ENCODE measurements at places on chromosomes 7 and 10.

DNA sequence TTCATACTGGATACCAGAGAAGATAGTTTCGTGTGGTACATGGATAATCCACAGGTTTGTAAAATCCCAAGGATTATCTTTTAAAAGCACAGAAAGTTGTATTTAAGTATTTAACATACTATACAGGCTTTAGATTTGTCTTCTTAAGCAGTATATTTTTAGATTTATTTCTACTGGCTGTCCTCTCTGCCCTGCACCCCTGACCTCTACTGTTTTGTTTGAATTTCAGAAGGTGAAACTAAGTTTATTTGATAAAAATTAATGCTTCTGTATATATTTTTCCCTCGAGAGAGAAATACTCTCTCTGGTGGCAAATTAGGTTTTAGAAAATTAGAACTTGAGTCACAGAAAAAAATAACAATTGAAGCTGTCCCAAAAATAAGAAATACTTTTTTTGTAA, 18.8 kb downstream of the PLEKHA1 start:
- no peak for DNase-seq

GRCh38 chr10:43421519-43421918, 12.5 kb upstream of the HNRNPF start:
- no peak for DNase-seq

DNA sequence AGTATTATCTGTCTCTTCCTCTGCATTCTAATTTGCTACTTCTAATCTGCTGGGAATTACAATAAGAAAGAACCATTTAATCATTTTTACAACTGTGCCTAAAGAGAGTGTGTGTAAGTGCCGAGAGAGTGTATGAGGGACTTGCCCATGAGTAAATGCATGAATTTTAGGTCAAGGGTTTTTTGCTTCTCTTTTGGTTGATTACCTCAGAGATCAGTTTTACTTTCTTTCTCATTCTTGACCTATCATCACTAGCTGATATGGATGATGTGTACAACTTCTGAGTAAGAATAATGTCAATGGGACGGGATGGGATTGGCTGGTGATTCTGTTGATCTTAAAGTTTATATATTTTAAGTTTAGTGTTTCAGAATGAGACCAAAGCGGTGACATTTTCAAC, 47.8 kb downstream of the IKZF1 start:
- DNase-seq, result peak; percentile 67

DNA sequence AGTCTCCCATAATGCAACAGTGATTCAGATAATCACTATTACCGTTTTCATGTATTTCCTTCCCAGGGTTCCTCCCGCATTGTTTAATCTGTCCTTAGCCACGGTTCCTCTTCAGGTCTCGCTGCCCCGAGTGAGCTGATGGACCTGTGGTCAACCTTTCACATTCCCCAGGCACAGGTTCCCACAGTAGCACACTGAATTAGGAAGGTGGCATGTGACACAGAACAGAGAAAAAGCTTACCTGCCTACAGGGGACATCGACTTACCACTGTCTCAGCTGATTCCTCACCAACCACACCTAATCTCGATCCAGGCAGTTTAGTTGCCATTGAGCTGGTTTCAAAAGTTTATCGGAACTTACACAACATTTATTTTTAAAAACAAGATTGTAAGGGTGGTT, 72.2 kb downstream of the MTURN start:
- no peak for DNase-seq

GRCh38 chr7:111011520-111011919, 79.4 kb upstream of the LRRN3 start:
- no peak for DNase-seq

- DNase-seq, result no peak
Observed at GRCh38 chr10:87646935-87647334, 12.7 kb upstream of the PAPSS2 start.

GRCh38 chr7:139523199-139523941, at the start of gene CLEC2L:
CLEC2L (plus strand) TSS chr7:139523685; CDS start chr7:139523928, 243 bp downstream.
- no peak for DNase-seq

GRCh38 chr10:91573320-91573719, 59.6 kb downstream of the PPP1R3C start:
- no peak for DNase-seq

GRCh38 chr7:120774481-120774880, 83.5 kb downstream of the TSPAN12 start:
- DNase-seq, result no peak

- no peak for DNase-seq
Observed at GRCh38 chr7:12637819-12638592, 49.4 kb upstream of the ARL4A start.

- no peak for DNase-seq
Observed at GRCh38 chr10:24341371-24341770, 132.4 kb downstream of the KIAA1217 start.

DNA sequence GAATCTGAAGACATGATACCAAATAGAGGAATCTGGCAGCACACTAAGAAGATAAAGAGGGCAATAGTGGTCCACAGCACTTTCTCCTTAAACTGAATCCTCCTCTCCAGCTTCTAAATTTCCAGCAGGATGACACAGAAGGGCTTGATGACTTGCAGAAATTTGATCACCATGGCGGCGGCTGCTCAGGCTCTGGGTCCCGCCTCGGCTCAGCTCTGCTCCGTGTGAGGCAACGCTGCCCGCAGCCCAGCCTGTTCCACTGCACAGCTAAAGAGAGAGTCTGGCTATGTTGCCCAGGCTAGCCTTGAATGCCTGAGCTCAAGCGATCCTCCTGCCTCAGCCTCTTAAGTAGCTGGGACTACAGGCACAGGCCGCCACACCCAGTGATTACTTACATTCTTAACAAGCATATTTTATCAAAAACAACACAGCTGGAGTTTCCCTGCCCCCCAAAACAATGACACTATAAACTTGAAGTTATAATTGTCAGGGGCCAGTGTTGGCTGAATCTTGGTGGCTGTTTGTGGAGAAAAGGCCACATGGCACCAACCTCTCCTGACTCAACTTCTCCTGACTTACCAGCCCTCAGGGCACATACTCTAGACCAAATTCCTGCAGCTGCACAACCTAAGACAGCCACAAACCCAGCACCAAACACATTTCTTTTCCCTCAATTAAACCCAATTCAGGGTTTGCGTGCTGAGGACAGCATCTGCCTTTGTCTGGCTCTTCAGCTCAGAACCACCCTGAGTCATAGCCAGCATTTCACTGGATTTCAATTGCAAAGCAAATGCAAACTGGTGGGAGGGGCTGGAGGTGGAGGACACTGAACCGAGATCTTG, 11.6 kb upstream of the TNPO3 start:
- no peak for DNase-seq

GRCh38 chr7:43591558-43592180, 8.8 kb downstream of the STK17A start:
- no peak for DNase-seq

DNA sequence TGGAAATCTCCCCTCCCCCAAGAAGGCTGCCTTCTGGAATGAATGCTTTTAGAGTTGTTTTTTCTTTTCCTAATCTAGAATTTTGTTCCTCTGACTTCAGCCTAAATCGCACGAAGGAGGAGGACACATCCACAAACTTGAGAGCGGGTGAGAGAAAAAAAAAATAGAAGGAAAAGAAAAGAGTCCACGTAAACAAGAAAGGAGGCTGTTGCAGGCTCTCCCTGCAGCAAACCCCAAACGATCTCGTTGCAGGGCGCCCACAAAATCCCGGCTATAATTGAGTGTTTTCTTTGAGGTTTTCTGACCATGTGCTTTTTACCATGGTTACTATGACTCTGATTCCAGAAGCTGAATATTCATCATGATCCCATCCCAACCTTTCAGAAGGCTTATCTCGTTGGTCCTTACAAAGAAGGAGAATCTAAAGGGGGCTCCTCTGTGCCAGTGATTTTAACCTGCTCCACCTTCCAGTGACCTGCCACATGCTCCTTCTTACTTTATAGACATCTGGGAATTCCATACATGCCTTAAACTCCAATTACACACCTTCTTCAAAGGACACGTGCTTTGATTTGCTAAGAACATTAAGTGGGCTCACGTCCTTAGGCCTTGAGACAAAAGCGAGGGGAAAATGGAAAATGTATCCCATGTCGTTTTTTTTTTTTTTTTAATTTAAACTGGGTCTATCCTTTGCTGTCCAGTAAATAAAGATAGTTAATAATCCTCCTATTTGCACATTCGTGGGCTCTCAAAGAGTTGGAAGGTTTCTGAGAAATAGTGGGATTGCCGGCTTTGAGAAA, 5.8 kb downstream of the TWIST1 start:
- no peak for DNase-seq

DNA sequence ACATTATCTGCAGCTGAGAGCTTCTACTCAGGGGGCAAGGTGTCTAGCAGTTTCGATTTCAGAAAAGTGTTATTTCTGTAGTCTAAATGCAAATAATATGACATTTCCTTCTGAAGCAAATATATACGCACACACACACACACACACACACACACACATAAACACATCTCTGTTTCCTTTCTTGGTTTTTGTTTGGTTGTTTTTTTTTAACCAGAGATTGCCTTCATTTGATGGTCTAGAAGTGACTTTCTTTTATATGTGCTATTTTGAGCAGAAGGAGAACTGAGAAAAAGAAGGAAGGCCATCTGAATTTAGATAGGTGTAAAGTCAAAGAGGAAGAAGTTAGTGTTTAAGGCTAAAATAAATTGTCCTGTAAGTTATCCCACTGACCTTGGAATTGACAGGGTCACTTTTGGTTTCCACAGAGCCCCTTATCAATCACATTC, 142.2 kb downstream of the TRIL start:
- DNase-seq, result no peak

DNA sequence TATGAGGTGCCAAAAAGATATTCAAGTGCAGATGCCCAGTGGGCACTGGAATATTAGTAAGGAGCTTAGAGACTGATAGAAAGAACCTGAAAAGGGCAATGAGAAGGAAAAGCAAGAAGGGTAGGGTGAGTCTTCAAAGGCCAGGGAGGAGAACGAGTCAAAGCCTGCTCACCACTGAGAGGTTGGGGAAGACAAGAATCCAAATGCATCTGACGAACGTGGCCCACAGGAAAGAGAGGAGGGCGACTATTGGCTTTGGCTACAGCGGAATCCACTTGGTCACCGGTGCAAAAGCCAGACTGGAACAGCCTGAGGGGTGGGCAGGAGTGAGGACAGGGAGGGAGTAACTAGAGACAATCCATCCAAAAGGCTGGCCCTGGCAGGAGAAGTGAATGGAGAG, 216.7 kb upstream of the KLF14 start:
- no peak for DNase-seq

DNA sequence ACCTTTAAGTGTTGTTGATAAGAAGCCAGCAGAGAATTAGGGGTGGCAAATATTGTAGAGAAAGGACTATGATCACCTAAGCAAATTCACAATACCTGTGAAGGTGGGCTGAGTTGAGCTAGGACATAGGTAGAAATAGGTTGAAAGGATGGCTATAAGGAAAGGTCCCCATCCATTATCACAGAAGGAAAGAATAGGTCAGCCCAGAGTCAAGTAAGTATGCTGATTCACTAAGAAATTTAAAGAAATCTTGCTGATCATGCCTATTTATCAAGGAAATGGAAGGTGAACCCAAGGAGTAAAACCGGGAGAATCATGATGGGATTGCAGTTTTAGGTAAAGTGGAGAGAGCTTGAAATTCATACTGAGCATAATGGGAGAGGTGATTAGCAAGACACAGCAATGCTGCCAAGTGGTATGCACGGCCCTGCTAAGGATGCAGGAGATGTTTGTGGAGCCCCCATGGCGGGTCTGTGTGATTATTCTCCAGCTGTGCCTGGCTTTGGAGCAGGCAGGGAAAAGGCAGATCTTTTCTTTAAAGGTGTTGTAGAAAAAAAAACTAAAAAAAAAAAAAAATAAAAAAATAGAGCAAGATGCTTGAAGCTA, 399.4 kb downstream of the PLXDC2 start:
- DNase-seq, result no peak

GRCh38 chr10:102644646-102645387, 538 bp downstream of the TRIM8 start:
- DNase-seq, result peak; percentile 81

GRCh38 chr7:49091089-49091488, 166.7 kb downstream of the CDC14C start:
- DNase-seq, result no peak

- no peak for DNase-seq
Observed at GRCh38 chr10:128877936-128878335, 589.1 kb upstream of the MGMT start.

DNA sequence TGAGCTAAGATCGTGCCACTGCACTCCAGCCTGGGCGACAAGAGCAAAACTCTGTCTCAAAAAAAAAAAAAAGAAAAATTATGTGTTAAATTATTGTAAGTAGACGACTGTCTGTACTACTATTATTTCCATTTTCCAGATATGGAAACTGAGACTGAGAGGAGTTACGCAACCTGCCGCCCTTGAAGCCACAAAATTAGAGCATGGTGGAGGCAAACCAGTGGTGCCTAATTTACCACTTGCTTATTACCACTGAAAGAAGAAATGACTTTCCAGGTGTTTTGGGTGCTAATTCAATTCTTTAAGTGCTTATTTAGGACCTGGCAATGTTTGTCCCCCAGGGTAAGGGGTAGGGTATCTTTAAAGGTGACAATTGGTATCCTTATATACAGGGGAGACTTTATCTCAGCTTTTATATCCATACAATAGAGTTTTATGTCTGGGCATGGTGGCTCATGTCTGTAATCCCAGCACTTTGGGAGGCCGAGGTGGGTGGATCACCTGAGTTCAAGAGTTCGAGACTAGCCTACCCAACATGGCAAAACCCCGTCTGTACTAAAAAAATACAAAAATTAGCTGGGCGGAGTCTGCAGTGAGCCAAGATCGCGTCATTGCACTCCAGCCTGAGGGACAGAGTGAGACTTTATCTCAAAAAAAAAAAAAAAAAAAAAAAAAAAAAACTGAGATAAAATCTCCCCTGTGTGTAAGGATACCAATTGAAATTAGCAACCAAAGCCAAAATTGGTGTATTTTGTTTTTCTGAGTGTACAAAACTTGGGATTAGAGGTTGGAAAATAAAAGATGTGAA, 16.6 kb upstream of the CAMK1D start:
- DNase-seq, result no peak

GRCh38 chr10:29253690-29254029, 35.2 kb upstream of the LYZL1 start:
- no peak for DNase-seq

DNA sequence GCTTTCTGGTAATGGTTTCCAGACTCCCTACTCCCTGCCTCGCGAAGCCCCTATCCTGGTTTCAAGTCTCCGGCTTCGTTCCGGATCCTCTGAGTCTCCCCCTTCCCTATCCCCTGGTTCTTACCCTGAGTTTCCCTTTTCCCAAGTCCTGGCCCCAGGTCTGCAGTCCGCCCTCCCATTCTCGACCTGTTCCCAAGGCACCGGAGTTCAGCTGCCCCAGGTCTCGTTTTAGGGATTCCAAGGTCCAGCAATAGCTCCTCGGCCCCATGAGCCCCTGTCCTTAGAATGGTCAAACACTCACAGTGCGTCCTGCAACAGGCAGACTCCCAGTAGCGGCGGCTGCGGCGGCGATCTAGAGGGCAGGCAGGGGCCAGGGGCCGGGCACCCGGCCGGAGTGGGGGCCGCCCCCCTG, 274 bp downstream of the PITX3 start:
- no peak for DNase-seq

All from CD4-positive, alpha-beta T cell treated with Interleukin-6 at 100 ng/mL for 8 hours (primary cell).